ENCODE measurements at places on chromosomes 5 and 9. TPM values are rescaled to one million over a fixed set of nuclear protein-coding genes. Genes with fewer than 3 reads are reported as not detected.

The COX7C gene
- total RNA-seq = 451 TPM

The TAF11L5 gene
- not detected for total RNA-seq

The DOCK8 gene
- 9.2 TPM for total RNA-seq

DNA sequence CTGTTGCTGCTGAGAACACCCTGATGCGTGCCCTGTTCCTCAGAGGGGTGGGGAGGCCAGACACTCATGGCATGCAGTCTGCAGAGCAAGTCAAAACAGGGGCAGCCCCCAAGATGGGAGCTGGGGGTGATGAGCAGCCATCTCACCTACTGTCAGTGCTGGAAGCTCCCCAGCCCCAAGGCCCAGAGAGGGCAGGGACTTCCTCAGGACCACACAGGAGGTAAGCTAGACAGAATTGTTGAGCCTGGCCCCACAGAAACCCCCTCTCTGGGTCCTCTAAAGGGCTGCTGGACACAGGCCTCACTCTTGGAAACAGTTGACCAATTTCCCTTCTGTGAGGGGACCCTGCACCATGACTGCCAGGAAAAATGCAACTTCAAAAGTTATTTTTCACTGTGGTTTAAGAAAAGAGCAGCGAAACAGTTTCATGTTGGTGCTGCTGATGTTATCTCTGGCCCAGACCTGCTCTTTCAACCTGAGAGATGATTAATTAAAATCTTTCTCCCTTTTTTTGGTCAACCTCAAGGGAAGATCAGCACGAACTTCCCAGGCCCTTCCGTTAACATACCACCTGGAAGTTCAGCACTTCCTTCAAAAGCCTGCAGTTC is 9.6 kb downstream of the CSF2 start:
- DNase-seq = no peak

The PCDHGA2 gene
- total RNA-seq = 3.4 TPM

The CBY3 gene
- not detected for total RNA-seq

DNA sequence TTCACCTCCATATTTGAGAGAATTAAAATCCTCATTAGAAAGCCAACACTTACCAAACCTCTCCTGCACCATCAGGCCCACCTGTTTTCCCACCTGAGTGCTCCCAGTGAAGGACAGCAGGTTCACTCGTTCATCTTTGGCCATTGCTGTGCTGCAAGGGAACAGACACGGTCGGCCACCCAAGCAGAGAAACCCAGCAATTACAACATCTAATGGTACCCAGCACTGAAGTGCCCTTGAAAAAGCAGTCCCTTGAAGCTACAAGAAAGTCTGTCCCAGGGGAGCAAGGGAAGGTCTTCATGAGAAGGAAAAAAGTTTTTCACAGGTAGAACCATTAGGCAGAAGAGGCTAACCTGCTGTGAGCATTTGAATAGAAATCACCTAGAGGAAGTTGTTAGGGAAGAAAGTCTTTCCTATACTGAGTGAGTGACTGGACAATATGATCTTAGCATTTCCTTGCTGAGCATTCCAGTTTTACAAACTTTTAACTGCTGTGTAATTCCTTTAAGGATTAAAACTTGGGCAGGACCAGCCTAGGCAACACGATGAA is 26.7 kb downstream of the ALDH7A1 start:
- no peak for DNase-seq

The EXOC3 gene
- total RNA-seq = 88.5 TPM

The SPATA31D1 gene
- not detected for total RNA-seq

GRCh38 chr9:127131871-127132270 is 9.4 kb upstream of the ANGPTL2 start:
- DNase-seq = peak; percentile 62

DNA sequence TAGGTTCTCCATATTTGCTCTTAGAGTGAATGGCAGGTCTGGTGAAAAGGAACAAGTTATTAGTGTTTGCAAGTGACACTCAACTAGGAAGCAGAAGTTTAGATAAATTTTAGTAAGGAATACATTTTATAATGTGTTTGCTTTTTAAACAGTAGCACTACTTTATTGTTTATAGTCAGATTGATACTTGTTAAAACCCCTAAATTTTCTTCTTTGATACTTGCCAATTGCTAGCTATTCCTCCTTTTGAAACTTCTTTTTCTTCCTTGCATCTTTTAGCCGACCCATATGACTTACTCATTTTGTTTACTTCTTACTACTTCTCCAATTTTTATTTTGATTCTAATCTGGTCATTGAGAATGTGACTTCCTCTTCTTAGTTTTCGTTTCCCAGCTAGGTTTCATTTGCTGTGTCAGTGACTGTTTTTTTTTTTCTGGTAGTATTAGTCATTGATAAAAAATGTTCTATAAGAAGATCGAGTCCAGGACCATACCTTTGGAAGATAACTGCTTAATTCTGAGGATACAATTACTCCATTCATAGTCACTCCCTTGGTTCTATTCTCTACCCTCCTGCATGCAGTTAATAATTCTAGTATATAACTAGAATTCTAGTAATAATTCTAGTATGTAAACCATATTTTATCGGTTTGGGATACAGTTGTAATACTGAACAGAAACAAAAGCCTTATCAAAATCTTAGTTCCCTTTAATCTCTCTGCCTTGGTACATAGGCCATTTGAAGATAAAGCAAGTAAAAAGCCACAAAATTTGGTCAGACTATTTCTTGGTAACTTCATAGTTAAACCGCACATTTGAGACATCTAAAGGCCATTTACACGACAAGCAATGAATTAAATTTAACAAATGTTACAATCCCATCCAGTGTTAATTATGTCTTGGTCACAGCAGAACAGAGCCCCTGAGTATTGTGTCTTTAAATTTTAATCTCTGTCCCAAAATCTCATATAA is 2.8 kb upstream of the RICTOR start:
- DNase-seq = no peak

- DNase-seq = no peak
Measured at GRCh38 chr5:158153508-158153907, 294.6 kb upstream of the CLINT1 start.

DNA sequence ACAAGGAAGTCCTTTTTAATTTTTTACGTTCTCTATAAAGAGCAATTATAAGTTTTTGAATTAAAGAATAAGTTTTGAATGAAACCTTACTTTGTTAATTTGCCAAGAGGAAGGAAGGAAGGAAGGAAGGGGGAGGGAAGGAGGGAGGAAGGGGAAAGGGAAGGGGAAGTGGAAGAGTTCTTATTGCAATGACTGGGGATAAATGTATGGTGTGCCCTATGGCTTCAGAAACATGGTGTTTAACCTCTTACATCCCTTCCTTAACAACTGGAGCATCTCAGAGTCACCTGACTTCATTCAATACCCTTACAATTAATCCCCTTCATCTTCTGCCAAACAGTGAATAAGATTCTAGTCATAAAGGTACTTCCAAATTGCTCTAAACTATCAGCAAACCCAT is 16.0 kb downstream of the CEMIP2 start:
- no peak for DNase-seq

DNA sequence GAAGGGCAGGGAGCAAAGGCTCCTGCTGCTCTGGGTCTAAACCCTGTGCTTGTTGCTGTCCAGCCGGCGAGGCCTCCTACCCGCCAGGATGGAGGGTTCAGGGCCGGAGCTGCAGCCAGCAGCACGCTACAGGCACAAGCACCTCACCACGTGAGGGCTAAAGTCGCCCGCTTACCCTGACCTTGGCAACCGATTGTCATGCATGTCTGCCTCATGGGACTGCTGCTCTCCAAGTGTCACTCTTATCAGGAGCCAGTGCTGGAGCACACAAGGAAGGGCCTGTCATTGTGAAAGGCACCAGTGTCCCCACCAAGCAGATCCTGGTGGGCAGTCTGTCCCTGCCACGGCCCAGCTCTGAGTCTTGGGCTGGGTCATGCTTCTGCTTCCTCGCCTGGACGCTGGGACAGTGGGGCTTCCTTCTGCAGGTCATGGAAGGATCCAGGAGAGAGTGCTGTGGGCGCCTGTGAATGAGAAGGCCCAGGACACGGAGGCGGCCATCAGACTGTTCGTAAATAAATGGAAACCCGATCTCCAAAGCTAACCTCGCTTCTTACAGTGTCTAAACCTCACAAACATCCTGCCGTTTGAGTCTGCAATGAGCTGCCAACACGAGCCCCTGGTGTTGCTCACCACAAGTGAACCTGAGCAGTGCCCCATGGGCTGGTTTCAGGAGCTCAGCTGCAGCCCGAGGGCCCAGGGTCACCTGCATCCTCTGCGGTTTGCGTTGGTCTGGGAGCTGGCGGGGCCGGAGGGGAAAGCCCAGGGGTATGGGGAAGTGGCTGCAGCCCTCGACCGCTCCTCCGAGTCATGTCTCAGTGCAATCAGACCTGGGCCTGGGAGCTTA is 58.2 kb upstream of the RXRA start:
- no peak for DNase-seq

DNA sequence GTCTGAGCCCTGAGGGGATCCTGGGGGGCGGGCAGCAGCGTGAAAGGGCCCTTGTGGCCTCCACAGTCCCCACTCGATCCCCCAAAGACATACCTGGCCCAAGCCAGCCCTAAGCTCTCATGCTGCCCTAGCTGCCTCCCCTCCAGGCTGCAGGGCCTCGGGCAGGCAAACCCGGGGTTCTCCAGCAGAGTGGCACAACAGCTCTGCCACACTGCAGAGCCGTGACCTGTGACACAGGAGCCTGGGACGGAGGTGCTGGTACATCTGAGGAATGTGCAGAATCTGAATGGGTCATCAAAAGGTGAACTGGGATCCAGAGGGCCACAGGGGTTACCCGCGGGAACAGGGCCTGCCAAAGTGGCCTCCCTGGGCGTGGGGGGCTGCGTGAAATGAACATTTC is 163.2 kb downstream of the DAB2IP start:
- DNase-seq = no peak

The DMRT3 gene
- not detected for total RNA-seq

The HAVCR1 gene
- not detected for total RNA-seq

DNA sequence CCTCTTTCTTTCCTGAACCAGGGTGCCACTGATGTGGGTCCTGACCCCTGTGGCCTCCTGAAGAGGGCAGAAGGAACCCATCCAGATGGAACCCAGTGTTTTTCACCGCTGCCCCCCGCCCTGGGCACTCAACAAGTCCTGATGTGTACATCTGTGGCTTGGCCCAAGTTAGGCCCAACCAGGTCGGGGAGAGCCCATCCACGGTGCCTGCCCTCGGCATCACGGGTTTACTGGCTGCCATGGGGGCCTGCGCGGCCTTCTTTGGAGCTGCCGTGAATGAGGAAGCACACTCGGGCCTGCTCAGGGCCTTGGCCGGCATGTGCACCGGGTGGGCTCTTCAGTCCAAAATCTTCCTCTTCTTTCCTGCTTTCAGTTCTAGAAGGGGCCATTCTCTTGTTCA is 5.8 kb downstream of the ECSCR start:
- no peak for DNase-seq

DNA sequence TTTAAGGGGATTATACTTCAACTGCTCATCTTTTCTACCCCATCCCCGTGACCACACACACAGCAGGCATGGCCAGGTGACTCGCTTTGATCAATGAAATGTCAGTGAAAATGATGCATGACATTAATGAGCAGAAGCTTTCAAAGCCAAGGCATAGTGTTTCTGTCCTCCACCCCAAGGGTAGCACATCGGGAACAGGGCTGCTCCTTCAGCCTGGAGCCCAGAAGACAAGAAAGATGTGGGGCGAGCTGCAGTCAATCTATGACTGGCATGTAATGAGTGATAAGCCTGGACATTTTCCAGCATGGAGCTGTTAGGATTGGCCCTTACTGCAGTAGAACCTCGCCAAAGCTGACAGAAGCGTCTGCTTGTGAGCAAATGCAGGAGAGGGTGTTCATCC is 122.6 kb upstream of the IRX2 start:
- peak; percentile 32 for DNase-seq

The FAM169A gene
- 0.15 TPM for total RNA-seq

- DNase-seq = no peak
Measured at GRCh38 chr9:123637945-123638634, 282.1 kb downstream of the CRB2 start.

The ARID3C gene
- total RNA-seq = 0.34 TPM

- DNase-seq = no peak
Measured at GRCh38 chr5:79413112-79413511, 100.8 kb downstream of the HOMER1 start.

- DNase-seq = no peak
Measured at GRCh38 chr9:72703574-72703973, 182.2 kb downstream of the TMC1 start.

DNA sequence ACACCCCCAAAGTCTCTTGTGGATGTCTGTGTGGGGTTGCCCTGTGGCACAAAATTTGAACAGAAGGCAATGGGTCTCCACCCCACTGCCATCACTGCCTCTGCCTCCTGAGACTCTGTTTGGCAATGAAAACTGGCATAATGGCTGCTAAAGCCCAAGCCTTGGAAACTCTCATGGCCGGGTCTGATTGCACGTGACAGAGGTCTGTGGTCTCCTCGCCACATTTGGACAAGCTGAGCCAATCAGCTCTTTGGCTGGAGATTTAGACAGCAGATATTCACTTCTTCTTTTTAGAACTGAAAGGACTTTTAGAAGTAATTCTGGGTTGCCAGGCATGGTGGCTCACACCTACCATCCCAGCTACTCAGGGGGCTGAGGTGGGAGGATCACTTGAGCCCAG is 5.5 kb downstream of the GGTA1 start:
- no peak for DNase-seq

GRCh38 chr5:90994796-90995195 is 388.3 kb downstream of the ARRDC3 start:
- no peak for DNase-seq

GRCh38 chr5:41364346-41364745 is 146.1 kb downstream of the PLCXD3 start:
- no peak for DNase-seq

The CEP72 gene
- 13.6 TPM for total RNA-seq

- DNase-seq = no peak
Measured at GRCh38 chr5:55175781-55176175, 2.8 kb upstream of the CDC20B start.

GRCh38 chr5:132487841-132488555 is 2.6 kb downstream of the IRF1 start:
- DNase-seq = peak; percentile 54

- no peak for DNase-seq
Measured at GRCh38 chr5:52856564-52856963, 68.8 kb downstream of the ITGA1 start.

GRCh38 chr5:34722183-34722582 is 66.1 kb downstream of the RAI14 start:
- DNase-seq = no peak

The COL15A1 gene
- total RNA-seq = 8.0 TPM

The STPG3 gene
- not detected for total RNA-seq

DNA sequence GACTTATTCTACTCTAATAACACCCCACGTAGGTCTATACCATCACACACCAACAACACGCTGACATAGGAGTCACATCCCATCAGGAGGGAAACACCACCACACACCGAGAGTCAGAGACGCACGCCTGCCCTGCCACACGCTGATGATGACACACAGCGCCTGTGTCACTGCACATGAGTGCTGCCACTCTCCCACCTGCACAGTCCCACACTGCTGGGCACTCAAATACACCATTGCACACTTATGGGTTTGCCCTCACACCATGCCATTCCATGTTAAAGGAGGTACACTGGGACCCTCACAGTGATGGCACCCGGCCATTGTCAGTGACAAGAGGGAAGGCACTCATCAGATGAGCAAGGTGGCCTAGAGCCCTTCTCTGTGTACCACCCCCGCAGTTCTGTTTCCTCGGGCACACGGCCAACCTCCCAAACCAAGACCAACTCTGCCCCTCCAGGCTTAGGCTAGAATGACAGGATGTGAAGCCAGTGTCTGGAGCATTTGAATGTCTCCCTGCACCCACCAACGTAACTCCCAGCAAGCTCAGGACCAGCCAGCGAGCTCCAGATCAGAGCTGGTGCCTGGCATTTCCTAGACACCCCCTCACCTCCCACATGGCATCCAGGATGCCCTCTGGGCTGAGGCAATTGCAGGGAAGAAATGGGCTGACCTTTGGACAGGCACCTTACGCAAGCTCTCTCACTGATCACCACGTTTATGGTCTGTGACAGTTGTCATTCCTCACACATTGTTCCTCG is 3.6 kb upstream of the CPLX2 start:
- no peak for DNase-seq
